ENCODE measurements at places on chromosomes 3 and 15.

- DNase-seq = no peak
Measured at GRCh38 chr15:34179234-34179633, 30.7 kb downstream of the KATNBL1 start.

DNA sequence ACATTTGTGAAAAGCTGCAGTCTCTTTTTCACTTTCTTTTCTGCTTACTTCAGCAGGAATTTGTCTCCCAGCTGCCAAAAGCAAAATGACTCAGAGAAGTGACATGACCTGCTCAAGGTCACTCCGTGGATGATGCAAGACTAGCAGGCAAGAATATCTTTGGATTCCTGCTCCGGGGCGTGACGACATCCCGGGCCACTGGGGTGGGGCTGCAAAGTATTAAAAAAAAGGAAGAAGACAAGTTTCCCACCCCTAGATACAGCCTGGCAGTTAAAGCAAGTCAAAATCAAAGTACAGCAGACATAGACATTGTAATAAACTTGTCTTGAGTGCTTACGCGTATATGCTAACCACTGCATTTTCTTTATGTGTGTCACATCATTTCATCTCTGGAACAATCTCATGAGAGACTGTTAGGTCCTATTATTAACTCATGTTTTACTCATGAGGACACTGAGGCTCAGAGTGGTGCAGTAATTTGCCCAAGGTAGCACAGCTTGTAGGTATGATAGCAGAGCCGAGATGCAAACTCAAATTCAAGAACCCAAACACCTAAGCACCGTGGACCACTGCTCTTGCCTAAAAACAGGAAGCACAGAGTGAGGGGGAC, 485.2 kb upstream of the PROK2 start:
- DNase-seq = no peak

DNA sequence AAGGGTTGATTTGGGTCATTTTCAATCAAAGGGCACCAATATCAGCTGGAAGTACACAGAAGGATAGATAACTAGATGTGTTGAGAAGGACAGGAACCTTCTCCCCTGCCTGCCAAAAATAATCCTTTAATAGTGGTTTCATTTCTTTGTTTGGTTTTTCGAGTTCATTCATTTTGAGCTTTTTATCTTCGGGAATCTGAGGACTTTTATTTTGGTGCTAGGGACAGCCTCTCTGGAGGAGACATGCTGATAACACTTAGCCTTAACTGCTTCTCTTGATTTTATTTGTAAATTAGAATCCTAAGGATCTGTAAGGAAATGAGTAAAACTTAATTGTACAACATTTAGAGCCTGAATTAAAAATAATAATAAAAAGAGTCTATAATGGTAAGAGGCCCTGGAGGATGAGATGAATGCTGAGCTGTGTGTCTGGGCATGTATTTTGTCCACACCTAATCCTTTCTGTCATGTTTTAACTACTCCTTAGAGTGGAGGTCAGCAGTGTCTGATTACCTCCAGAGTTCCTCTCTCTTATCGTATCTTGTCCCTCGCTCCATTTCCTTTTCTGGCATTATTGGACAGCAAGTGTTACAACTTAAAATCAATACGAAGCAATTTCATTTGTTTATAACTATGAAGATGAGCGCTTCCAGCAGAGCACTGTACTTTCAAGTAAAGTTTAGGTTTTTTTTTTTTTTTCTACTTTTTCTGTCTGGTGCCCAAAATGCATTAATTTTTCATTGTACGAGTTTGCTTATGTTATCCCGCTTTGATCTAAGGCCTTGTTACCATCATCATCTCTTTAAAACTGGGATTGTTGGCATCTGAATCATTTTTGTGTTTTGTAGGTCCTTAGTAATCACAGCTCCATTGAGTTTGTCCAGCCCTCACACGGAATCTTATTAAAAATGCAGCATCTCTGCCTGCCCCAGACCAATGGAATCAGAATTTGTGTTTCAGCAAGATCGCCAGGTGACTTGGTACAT, 22.8 kb downstream of the PTPRG start:
- no peak for DNase-seq

DNA sequence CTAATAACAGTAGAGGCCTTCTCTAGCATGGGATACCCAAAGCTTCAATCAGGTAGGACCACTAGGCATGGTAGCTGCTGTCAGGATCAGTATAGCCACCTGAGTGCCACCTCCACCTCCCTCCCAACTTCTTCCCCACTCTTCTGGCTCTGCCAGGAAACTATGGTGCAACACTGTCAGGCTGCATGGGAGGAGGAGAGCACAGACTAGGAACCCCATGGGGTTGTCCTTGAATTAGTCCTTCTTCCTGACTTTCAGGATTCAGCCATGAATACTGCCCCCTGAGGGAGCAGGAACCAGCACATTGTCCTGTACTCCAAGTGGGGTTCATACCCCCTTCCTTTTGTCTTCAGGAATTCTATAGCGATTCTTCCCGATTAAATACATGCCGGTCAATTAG, 340.8 kb upstream of the ONECUT1 start:
- no peak for DNase-seq

- no peak for DNase-seq
Measured at GRCh38 chr3:113251817-113252216, 40.5 kb downstream of the BOC start.

- no peak for DNase-seq
Measured at GRCh38 chr15:90839187-90840071, 29.0 kb upstream of the FURIN start.

GRCh38 chr3:184583578-184584451, 22.2 kb downstream of the EPHB3 start:
- no peak for DNase-seq

- DNase-seq = no peak
Measured at GRCh38 chr15:99447497-99448371, 118.0 kb upstream of the MEF2A start.

- no peak for DNase-seq
Measured at GRCh38 chr3:41118461-41119390, 80.6 kb upstream of the CTNNB1 start.

GRCh38 chr3:122151480-122151879, 32.0 kb upstream of the CASR start:
- DNase-seq = no peak

DNA sequence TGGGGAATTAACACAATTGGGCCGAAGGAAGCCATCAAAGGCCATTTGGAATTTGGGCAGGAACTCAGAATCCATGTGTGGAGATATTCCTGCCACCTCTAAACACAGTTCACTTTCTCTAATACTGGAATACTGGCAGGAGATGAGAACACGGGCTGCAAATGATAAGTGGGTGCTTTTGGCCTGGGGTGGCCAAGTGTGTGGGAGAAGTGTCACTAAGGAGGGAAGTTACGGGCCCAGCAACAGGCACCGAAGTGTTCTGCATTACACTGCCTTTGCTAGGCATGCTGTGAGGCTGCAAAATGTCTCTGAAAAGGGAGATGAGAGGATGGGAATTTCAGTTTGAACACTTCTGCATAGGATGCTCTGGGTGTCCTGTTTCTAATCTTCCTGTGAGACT, 89.4 kb upstream of the FEZF2 start:
- DNase-seq = no peak

GRCh38 chr3:105764378-105765307, 104.2 kb downstream of the CBLB start:
- no peak for DNase-seq

GRCh38 chr3:52532838-52533622, 627 bp downstream of the NT5DC2 start:
- no peak for DNase-seq

- DNase-seq = no peak
Measured at GRCh38 chr3:194384569-194385001, 14.5 kb downstream of the GP5 start.

DNA sequence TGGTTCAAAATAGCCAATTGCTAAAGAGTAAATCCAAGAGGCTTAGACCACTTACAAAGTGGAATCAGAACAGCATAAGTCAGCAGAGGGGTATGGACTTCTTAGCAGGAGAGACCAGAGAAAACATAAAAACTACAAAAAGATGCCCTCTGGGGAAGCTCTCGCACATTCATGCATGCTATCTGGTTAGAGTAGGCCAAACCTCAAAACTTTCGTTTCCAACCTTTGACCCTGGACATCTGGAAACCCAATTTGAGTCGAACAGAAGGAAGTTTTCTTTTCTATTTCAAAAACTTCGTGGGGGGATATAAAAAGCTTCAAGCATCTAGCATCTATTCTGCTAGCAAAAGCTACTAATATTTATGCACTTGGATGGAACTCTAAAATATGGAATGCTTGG, 523.9 kb upstream of the AGTR1 start:
- DNase-seq = no peak

GRCh38 chr3:118963711-118964110, 70.9 kb downstream of the IGSF11 start:
- DNase-seq = no peak

DNA sequence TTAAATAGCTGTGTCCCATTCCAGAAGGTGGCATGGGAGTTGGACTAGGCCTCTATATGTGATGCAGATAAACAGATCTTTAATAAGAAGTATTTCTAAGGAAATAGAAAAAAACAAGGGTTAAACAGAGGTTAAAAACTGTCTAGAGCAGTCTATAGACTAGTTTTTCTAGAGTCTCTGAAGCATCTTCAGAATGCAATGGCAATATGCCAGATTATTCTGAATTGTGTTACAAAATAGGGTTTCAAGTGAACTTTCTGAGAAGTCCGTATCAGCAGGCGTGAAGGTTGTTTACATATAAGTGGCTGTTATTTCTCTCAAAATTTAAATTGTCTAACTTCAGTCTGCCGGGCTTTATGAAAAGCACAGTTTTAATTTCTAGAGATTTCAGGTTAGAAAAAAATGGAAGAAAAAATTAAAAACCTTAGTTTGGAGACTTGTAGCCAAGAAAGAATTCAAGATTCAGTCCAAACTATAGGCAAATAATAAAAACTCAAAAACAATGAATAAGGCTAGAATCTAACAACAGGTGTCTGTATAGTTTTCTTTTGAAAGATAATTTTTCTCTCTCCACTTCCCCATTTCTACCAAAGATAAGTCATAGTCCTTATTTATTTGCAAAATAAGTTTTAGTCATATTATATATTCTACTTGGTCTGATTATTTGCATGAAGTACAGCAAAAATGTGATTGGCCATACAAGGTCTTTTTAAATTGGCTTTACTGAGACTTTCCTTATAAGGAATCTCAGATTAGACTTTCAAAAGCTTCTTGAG, 55.2 kb downstream of the OSTN start:
- DNase-seq = no peak

- DNase-seq = no peak
Measured at GRCh38 chr3:137693791-137694190, 70.3 kb upstream of the SOX14 start.

GRCh38 chr15:74869726-74870407, 3.3 kb downstream of the SCAMP2 start:
- DNase-seq = no peak

DNA sequence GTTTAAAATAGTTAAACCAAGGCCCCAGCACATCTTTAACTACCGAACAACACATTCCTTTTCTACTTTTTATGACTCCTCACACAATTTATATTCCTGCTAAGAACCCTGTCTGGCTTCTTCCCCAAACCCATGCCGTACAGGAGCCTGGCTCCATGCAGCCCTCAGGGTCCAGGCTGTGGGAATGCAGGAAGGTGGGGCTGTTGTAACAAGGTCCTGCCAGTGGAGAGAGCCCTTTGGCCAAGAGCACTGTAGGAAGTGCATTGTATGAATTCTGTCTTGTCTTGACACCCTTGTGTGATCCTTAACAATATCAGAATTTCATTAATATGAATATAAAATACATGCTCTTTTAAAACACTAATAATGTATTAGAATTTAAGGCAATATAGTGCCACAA, 563.8 kb downstream of the TBL1XR1 start:
- DNase-seq = no peak

- no peak for DNase-seq
Measured at GRCh38 chr15:94287794-94288246, 56.5 kb downstream of the MCTP2 start.

DNA sequence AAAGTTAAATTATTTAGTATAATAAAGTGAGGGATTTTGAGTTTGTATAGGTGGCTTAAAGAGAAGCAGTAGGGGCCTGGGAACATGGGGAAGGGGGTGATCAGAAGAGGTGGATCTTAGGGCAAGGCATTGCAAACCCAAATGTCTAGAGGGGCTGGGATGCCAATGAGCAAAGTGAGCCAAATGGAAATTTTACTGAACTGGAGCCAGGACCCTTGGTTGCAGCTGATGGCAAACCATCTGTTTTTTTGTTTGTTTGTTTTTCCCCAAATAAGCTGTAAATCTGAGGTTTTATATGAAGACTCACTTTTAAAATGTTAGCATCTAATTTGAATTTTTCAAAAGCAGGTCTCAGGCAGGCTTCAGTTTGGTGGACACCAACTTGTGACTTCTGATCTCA, 14.8 kb upstream of the PARP14 start:
- DNase-seq = no peak

GRCh38 chr3:38490281-38491030, 5.7 kb upstream of the EXOG start:
- DNase-seq = no peak

GRCh38 chr3:115551016-115551415, 72.3 kb upstream of the GAP43 start:
- DNase-seq = no peak

GRCh38 chr3:89252860-89253259, 145.4 kb downstream of the EPHA3 start:
- no peak for DNase-seq

DNA sequence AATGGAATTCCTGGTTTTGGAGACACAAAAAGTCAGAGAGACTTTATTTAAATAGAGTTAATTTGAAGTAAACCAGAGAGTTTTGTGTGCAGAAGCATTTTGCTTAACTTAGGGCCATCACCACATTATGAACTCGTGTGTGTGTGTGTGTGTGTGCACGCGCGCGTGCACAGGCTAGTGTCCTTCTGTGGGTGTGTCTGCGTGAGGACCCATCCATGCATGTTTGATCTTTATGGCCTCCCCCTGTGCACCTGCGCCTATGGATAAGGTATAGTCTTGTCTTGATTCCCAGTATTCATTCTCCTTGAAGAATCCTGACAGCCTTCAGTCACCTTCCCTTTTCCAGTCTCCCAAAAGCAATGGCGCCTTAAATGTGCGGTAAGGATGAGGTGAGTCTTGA, 26.0 kb downstream of the MUC20 start:
- DNase-seq = no peak

Measured in activated naive CD8-positive, alpha-beta T cell treated with anti-CD3 and anti-CD28 coated beads, Interleukin-2, amount 50 U/mL, for 16 hours (primary cell).